ENCODE measurements at places on chromosomes 5 and 9.
A peak's percentile ranks its signal among the peaks of the same experiment; 100 is the strongest.

- DNase-seq = no peak
- H3K36me3 ChIP-seq = peaks cover 9% of the 10 kb centered on the region
- peak overlapping the region; percentile 81 for H3K27ac ChIP-seq
Observed at GRCh38 chr9:109098960-109099308, 20.8 kb downstream of the TMEM245 start.

DNA sequence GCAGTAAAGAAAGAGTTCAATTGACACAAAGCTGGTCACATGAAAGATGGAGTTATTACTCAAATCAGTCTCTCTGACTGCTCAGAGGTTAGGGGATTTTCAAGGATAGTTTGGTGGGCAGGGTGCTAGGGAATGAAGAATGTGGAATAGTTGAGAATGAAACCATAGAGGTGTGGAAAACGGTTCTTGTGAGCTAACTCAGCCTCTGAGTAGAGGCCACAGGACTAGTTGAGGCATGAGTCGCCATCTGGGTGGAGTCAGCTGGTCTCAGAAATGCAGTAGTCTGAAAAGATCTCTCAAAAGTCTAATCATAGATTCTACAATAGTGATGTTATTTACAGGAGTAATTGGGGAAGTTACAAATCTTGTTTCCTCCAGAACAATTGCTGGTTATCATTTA is 178.9 kb upstream of the SPEF2 start:
- no peak overlapping the region for H3K27ac ChIP-seq
- H3K27me3 ChIP-seq = peaks cover 27% of the 10 kb centered on the region
- no peak for DNase-seq
- H3K36me3 ChIP-seq = no peaks in the 10 kb centered on the region
- H3K4me1 ChIP-seq = no peaks in the 10 kb centered on the region
- H3K4me3 ChIP-seq = no peak overlapping the region

GRCh38 chr9:75389101-75389500 is 300.8 kb downstream of the OSTF1 start:
- no peak overlapping the region for H3K27ac ChIP-seq
- no peak overlapping the region for H3K4me3 ChIP-seq
- no peaks in the 10 kb centered on the region for H3K36me3 ChIP-seq
- H3K27me3 ChIP-seq = no peaks in the 10 kb centered on the region

- H3K27me3 ChIP-seq = no peaks in the 10 kb centered on the region
- peaks cover 25% of the 10 kb centered on the region for H3K36me3 ChIP-seq
- H3K4me1 ChIP-seq = peaks cover 19% of the 10 kb centered on the region
- no peak overlapping the region for H3K4me3 ChIP-seq
- no peak for DNase-seq
- no peak overlapping the region for H3K27ac ChIP-seq
Observed at GRCh38 chr9:113589890-113590289, 126.4 kb downstream of the RGS3 start.

- no peak overlapping the region for H3K4me3 ChIP-seq
- H3K36me3 ChIP-seq = no peaks in the 10 kb centered on the region
- no peak overlapping the region for H3K27ac ChIP-seq
- DNase-seq = no peak
- no peaks in the 10 kb centered on the region for H3K4me1 ChIP-seq
- peaks cover 54% of the 10 kb centered on the region for H3K27me3 ChIP-seq
Observed at GRCh38 chr9:92146610-92147009, 31.4 kb upstream of the SPTLC1 start.

DNA sequence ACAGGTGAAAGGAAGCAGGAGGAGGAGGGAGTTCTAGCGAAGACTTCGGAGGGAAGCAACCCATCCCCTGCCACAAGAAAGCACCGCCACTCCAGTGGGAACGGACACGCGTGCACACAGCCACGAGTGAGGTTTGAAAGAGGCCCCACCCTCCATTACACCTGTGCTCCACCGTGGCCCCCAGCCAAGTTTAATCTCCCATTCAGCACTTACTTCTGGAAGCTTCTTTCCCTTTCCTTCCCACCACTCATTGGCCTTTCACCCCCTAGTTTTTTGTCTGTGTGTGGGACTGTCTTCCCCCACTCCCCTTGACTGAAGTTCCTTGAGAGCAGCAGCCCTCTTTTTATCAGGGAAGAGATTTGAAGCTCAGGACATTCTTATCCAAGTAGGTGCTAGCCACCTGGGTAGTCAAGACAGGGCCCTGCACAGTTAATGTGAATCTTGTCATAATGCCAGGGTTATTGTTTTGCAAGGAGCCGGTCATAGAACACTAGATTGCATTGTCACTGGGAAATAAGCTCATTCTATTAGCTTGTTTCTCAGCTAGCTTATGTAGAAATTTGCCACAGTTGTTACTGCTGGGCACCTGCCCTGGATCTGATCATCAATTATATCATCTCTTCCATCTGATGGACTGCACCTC is 256.0 kb downstream of the DOCK8 start:
- H3K4me3 ChIP-seq = peak overlapping the region; percentile 89
- no peaks in the 10 kb centered on the region for H3K27me3 ChIP-seq
- H3K27ac ChIP-seq = peak overlapping the region; percentile 83
- DNase-seq = no peak

- H3K36me3 ChIP-seq = peaks cover 6% of the 10 kb centered on the region
- no peaks in the 10 kb centered on the region for H3K4me1 ChIP-seq
- no peak for DNase-seq
- peaks cover 13% of the 10 kb centered on the region for H3K27me3 ChIP-seq
Observed at GRCh38 chr5:174073122-174073660, 27.7 kb downstream of the NSG2 start.

DNA sequence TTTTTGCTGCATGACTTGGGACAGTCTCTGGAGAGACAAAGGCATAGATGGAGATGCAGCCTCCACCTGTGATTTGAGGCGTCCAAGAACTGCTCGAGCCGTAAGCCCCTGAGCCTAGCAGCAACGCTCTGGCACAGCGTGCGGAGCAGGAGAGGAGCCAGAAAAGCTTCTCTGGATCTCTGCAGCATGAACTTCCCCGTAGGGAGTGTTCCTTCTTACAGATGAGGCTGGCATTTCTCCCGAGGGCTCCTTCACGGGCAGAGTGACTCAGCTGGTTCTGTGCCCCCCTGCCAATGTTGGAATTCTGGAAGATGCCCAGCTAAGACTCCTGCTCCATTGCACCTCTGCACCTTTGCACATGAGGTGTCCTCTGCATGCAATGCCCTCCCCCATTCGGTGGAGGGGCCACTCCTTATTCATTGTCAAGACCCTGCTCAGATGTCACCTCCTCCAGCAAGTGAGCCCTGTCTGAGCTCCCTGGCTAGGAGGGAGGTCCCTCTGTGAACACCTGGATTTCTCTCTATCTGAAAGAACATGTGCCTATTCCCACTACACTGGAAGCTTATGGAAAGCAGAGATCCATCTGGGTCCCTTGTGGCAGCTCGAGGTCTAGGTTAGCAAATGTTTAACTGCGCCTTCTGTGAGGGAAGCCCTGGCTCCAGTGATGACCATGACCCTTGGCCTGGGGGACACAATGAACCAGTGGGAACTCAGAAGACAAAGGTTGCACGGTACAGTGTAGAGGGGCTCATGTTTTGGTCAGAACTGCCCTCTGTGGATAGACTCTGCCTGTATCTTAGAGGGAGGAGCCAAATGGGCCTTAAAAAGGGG is 39.6 kb downstream of the SH3PXD2B start:
- H3K4me3 ChIP-seq = no peak overlapping the region
- no peak overlapping the region for H3K27ac ChIP-seq
- peaks cover 27% of the 10 kb centered on the region for H3K27me3 ChIP-seq
- no peaks in the 10 kb centered on the region for H3K4me1 ChIP-seq

DNA sequence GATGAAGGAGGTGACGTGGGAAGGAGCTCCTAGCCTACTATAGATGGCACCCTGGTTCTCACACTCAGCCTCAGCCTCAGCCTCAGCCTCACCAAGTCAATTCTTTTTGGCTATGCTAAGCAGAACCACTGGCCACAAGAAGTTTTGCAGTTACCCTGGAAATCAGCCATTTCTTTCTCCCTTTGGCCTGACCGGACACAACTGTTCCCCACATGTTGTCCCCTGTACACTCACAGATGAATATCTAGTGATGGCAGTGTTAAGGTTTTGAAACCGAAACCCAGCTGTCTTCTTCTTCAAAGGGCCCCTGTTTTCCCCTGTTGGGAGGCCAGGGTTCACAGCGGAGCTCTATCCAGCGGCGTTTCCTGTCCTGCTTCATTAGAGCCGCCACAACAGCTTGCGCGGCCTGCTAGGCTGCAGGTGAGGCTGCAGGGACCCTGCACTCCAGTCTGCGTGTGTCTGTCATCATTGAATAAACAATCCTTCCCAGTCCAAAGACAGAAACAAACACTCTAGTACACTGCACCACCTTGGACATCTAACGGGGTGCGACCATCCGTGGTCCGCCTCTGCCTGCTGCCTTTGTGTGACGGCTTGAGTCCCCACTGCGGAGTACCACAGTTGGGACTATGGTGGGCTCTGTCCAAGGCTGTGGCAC is 250.5 kb downstream of the DENND1A start:
- no peaks in the 10 kb centered on the region for H3K27me3 ChIP-seq
- peaks cover 2% of the 10 kb centered on the region for H3K36me3 ChIP-seq
- peaks cover 14% of the 10 kb centered on the region for H3K4me1 ChIP-seq
- peak overlapping the region; percentile 39 for H3K4me3 ChIP-seq

GRCh38 chr5:7814816-7815215 is 36.1 kb downstream of the CFAP90 start:
- no peaks in the 10 kb centered on the region for H3K36me3 ChIP-seq
- peaks cover 63% of the 10 kb centered on the region for H3K27me3 ChIP-seq
- no peaks in the 10 kb centered on the region for H3K4me1 ChIP-seq
- H3K27ac ChIP-seq = no peak overlapping the region
- no peak overlapping the region for H3K4me3 ChIP-seq

GRCh38 chr5:37002176-37002751 is 125.7 kb downstream of the NIPBL start:
- H3K4me3 ChIP-seq = no peak overlapping the region
- peak overlapping the region; percentile 15 for H3K27ac ChIP-seq
- H3K27me3 ChIP-seq = no peaks in the 10 kb centered on the region

DNA sequence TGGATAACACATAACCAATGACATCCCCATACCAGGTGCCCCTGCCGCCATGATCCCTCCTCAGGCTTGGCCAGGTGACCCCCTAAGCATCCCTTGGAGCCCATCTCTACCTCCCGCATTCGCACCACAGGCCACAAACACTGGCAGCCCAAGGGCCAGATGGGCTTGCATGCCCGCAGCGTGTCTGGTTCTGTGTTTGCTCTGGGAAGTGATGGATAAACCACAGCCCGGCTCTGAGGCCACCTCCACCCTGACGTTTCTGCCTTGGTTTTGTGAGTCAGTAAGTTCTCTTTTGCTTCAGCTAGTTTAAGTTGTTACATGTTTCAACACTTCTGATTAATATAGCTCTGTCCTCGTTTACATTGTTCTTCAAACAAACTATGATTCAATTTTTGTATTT is 172.4 kb upstream of the PHYKPL start:
- no peak for DNase-seq
- H3K27ac ChIP-seq = no peak overlapping the region
- no peak overlapping the region for H3K4me3 ChIP-seq

DNA sequence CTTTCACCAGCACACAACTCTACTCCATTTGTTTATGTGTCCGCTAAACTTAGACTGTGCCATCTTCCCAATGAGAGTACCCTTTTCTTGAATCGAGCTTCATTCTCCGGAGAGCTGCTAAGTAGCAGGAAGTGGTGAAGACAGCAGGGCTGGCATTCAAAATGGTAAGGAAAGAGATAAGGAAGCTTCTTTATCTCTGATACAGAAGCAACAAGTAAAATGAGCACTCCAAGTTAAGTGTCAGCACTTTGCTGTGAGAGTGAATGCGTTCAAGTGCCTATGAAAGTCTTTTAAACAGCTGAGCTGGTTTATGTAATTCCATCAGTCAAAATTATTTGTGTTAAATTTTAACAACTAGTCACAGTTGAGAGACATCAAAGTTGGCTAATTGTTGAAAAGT is 386.8 kb upstream of the PTPRD start:
- no peaks in the 10 kb centered on the region for H3K36me3 ChIP-seq
- no peaks in the 10 kb centered on the region for H3K4me1 ChIP-seq
- H3K4me3 ChIP-seq = no peak overlapping the region
- H3K27ac ChIP-seq = no peak overlapping the region
- no peak for DNase-seq

DNA sequence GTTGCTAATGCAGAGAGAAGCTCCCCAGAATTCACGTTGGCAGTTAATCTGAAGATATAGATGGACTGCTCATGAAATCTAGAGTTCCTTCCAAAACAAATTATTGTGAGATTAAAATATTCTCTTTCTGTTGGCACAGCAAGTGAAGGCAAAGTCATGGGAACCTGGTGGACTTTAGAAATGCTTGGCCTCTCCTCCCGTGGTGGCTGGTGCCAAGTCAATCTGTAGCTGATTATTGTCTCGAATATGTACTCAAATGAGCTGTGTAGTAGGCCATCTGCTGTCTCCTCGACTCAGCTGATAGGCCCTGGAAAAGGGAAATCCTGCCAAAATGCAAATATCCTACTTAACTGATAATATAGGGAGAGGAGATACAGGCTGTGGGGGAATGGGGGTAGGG is 69.3 kb downstream of the DAPK1 start:
- no peaks in the 10 kb centered on the region for H3K36me3 ChIP-seq
- H3K4me3 ChIP-seq = no peak overlapping the region
- H3K4me1 ChIP-seq = no peaks in the 10 kb centered on the region

DNA sequence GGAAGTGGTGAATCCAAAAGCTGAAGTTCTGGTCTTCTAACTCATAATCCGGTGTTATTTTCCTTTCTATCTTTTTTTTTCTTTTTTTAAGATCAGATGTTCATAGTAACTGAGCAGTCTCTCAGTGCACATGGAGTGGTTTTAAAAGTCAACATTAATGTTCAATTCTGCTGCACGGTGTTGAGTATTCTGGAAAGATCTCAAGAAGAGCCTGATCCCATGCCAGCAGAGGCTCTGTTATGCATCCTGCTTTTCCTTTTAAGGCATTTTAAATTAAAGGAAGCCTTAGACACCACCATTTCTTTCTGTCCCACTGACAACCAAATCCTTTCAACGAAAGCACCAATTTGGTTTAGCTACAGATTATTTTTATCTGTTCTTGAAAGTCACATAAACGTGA is 33.4 kb downstream of the SEMA5A start:
- no peaks in the 10 kb centered on the region for H3K36me3 ChIP-seq
- H3K4me3 ChIP-seq = no peak overlapping the region
- no peak for DNase-seq
- H3K4me1 ChIP-seq = no peaks in the 10 kb centered on the region
- H3K27ac ChIP-seq = no peak overlapping the region
- no peaks in the 10 kb centered on the region for H3K27me3 ChIP-seq

DNA sequence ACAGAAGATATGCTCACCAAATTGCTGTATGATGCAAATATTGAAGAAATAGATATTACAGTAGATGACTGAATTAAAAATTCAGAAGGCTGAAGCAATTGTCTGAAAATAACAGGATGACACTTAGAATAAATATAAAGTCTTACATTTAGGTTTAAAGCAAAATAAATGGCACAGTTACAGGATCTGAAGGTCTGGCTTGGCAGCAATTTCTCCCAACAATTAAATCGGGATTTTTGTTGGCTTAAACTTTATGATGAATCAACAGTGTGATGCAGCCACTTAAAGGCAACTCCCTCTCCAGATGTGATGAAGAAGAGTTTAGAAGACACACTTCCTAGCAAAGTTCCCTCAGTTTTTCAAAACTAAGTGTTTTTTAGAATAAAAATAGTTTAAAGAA is 80.5 kb downstream of the NREP start:
- H3K4me1 ChIP-seq = no peaks in the 10 kb centered on the region
- H3K27ac ChIP-seq = no peak overlapping the region
- peaks cover 22% of the 10 kb centered on the region for H3K27me3 ChIP-seq
- no peak overlapping the region for H3K4me3 ChIP-seq

- H3K4me1 ChIP-seq = no peaks in the 10 kb centered on the region
- H3K36me3 ChIP-seq = no peaks in the 10 kb centered on the region
Observed at GRCh38 chr5:19862711-19863110, 125.3 kb downstream of the CDH18 start.

- H3K27me3 ChIP-seq = no peaks in the 10 kb centered on the region
- no peak for DNase-seq
- no peaks in the 10 kb centered on the region for H3K36me3 ChIP-seq
- no peak overlapping the region for H3K27ac ChIP-seq
Observed at GRCh38 chr5:19498852-19499251, 489.1 kb downstream of the CDH18 start.
